K562 (cell line): ENCODE measurements at places on chromosomes 6 and 20. TPM values are rescaled to one million over a fixed set of nuclear protein-coding genes. Genes with fewer than 3 reads are reported as not detected.

DNA sequence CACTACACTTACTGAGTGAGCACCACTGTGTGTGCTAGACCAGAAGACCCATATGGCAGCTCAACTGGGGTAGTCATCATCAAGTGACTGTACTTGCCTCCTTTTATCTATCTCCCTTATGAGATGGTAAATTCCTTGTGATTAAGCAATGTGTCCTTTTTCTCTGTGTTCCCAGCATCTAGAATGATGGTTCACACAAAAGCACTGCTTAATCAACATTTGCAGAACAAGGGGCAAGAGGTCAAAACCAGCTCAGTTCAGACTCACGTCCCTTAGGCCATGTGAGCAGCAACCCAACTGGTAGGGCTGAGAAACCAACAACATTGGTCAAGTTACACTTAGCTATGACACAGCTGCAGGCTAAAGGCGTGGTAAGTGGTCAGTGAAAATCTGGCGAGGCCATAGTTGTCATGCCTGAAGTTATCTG, 10.0 kb downstream of the TRAM2 start:
- no peak for DNase-seq

GRCh38 chr6:127069659-127070279, 48.7 kb upstream of the RSPO3 start:
- DNase-seq: no peak

GRCh38 chr6:92708270-92708669, 711.1 kb downstream of the EPHA7 start:
- no peak for DNase-seq

- DNase-seq: no peak
Measured at GRCh38 chr20:58930496-58930895, 50.6 kb upstream of the NELFCD start.

Gene SGK2
- total RNA-seq: 0.20 and 0.31 TPM in 2 replicates

Gene TPX2
- total RNA-seq: 144 and 171 TPM in 2 replicates

- DNase-seq: no peak
Measured at GRCh38 chr6:145898376-145898775, 65.8 kb downstream of the SHPRH start.

Gene CRISP2
- total RNA-seq: not detected in 2 replicates

Gene ADNP
- 52.2 and 59.9 TPM in 2 replicates for total RNA-seq

DNA sequence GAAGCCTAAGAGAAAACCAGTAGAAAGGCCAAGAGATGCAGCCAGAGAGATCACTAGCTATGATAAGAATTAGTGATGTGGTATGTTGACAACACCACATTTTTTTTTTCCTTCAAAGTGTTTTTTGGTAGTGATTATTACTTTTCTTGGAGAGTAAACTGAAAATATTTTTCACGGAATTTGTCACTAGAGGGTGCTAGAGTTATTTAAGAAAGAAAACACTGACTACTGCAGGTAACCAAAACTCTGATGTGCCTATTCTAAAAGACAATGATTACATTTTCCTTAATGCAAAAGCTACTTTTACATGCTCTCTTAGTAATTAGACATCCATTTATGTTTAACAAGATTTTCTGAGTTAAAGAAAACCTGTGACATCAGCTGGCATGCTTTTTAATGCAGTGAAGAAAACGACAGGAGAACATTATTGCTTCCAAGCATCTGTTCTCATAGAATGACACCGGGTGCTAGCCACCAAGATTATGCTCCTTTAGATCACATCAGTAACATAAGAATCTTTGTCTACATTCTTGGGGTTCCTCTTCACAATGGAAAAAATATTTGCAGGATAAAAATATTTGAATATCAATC, 28.8 kb downstream of the RWDD2A start:
- peak; percentile 48 for DNase-seq

DNA sequence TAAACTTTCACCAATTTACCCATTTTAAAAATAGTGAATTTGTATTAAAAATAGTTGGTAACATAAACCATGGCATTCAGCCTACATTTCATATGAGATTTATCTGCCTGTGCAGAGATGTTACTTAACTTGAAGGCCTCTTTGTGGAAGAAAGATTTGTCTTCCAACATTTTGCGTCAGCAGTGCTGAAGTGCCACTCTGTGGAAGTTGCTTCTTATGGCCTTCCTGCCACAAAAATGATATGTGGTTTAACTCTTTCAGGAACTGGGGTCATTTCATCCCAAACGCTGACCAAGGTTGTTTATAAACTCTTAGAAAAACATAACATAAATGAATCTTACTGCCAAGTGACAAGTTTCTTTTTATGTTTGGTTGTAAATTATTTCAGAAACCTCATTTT, 246.8 kb downstream of the ARID1B start:
- no peak for DNase-seq

GRCh38 chr6:1347161-1347560, 35.3 kb downstream of the FOXQ1 start:
- DNase-seq: no peak

DNA sequence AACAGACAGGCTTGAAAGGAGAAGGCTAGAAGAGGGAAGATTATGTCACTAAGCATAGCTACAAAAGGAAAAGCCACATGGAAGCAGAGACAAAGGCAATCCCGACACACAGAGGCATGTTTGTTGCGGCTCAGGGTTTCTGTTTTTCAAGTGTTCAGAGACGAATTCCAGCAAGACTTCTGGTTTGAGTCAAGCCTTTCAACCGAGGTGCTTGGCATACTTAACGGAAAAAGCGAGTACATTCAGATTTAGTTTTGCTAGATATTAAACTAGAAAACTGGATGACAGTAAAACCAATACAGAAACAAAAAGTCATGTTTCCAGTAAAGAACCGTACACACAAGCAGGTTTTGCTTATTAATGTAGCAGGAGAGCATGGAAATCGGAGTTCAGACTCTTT, 27.2 kb downstream of the MCUR1 start:
- DNase-seq: no peak

Gene C4B
- 8.5 and 8.8 TPM in 2 replicates for total RNA-seq

Gene PHACTR1
- 19.7 and 25.3 TPM in 2 replicates for total RNA-seq

Gene PTGIS
- 0.16 TPM in 1 of 2 replicates, not detected in the other for total RNA-seq

Gene JPH2
- total RNA-seq: not detected in 2 replicates

GRCh38 chr20:33622705-33623365, 39.3 kb upstream of the C20orf144 start:
- DNase-seq: no peak

Gene FAM217A
- not detected in 2 replicates for total RNA-seq

Gene ADTRP
- 11.7 and 12.3 TPM in 2 replicates for total RNA-seq

GRCh38 chr6:149586149-149586548, 20.0 kb downstream of the GINM1 start:
- DNase-seq: peak; percentile 12

GRCh38 chr6:57158658-57159057, 13.5 kb upstream of the BAG2 start:
- no peak for DNase-seq

DNA sequence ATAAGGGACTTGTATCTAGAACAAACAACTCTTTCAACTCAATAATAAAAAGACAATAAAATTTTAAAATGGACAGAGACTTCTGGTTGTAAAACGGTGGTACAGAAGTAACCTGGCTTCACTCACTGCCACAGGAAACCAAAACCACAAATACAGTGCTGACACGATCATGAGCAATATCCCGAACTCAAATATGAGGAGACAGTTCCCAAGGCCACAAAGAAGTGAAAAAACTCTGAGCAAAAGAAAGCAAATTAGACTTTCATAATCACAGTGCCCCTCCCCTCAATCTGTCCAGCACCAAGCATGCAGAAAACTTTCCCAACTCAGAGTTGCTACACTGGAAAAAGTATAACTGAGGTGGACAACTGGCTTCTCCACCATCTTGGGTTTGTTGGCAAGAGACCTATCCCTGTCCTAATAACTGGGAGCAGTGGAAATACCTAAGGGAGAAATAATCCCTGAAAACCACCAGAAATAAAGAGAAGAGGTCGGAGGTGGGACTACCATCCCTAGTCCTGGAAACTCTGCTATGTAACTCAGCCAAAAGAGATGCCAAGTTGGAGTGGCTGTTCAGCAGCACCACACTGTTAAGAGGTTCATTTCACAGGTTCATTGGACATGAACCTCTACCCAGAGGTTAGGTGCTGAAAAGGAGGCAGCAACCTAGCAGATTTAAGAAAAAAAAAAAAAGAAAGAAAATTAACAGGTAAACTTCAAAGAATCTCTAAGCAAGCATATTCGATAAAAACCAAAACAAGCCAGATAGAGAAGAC, 55.5 kb downstream of the REV3L start:
- DNase-seq: no peak

DNA sequence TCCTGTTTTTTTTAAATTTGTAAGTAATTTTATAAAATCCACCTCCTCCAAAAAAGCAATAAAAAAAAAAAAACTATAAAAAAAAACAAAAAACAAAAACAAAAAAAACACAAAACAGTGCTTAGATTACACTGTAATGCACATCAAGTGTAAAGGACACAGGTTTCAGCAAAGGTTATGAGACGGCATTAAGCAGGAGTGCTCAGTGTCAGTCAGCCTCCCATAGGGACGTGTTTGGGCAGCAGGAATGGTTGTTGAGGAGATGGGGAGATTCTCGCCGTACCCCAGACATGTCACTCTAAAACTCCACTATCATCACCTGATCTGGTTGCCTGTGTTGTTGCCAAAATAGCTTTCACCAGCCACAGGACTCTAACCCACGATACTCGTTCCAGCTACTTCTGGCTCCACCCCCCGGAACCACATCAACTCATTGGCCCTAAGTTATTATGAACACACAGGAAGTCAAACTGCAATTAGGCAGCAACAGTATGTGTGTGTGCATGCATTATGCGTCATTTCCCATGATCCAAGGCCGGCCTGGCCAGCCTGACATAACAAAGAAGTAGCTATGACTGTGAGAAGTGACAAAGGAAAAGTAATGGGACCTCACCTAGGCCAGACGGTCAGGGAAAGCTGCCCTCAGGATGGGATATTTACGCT, 28.7 kb downstream of the ECT2L start:
- no peak for DNase-seq

DNA sequence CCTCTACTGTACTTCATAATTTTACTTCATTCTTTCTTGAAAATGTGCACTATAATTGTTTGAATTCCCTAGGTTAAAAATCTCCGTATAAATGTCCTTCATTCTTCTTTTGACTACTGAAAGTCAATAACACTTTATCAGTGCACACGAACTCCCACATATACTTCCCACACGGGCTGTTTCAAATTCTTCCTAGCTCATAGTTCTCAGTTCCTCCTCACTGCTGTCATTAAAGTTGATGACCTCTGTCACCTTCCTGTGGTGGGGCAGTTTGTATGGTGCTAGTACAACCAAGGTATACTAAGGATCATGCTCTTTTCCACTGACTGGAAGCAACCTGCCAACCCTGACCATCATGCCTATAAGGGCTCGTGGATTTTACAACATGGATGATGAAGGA, 40.0 kb upstream of the CD2AP start:
- DNase-seq: no peak

DNA sequence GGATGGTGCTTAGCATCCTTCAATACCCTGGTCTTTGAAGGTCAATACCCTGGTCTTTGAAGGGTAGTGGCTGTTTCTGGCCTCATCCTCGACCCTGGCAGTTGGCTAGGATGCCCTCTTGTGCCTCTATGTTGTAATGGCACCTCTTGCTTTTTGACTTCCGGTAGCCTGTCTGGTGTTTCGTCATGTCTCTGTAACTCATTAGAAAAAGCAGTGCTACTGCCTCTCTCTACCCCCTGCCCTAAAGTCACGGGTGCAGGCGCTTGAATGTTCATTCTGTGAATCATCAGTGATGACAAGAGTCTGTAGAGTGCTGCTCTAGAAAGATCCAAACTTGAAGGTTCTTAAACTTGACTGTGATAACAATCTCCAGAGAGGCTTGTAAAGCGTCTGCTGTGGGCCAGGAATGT, 28.3 kb downstream of the RSPO4 start:
- peak; percentile 70 for DNase-seq

- peak; percentile 50 for DNase-seq
Measured at GRCh38 chr6:7899101-7899888, 11.3 kb downstream of the TXNDC5 start.

GRCh38 chr6:139613496-139613895, 239.0 kb upstream of the CITED2 start:
- DNase-seq: no peak

- DNase-seq: no peak
Measured at GRCh38 chr6:143731789-143732188, 54.0 kb downstream of the PHACTR2 start.

- no peak for DNase-seq
Measured at GRCh38 chr6:42428326-42429041, 23.2 kb downstream of the TRERF1 start.

GRCh38 chr6:3706547-3706946, 45.0 kb downstream of the PXDC1 start:
- DNase-seq: no peak

GRCh38 chr20:58747211-58747610, 54.6 kb downstream of the NPEPL1 start:
- DNase-seq: no peak

DNA sequence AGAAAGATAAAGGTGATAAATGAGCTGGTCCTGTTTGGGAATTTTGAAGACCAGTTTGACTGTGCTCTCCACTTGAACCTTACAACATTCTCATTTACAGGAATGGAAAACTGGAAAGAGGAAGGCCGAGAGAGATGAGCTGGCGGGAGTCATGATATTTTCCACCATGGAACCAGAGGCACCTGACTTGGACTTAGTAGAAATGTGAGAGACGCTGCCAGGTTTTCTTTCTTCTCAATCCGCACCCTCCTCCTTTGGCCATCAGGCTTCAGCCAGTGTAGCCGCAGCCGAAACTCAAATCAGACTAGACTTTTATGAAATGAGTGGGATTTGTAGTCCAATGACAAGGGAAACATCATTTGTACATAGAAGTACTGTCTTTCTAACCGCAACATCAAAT, 54.7 kb upstream of the SYNJ2 start:
- DNase-seq: no peak

DNA sequence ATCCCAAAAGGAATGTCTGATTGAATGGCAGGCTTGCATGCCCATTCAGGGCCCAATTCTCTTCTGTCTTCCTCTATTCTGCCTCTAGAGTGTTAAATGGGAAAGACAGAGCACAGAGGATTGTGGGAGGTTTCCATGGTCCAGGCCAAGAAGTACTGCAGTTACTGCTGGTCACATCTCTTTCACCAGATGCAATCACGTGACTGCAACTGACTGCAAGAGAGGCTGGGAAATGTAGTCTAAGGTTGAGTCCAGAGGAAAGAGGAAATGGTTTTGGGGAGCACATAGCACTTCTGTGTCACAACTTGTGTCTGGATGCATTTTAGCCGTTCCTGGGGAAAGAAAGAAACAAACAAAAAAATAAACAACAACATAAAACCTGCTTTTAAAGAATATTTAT, 336.4 kb upstream of the BTBD3 start:
- DNase-seq: no peak
